Anterior cingulate cortex (tissue), 58 donors: ENCODE measurements at places on chromosomes 6 and 20.

DNA sequence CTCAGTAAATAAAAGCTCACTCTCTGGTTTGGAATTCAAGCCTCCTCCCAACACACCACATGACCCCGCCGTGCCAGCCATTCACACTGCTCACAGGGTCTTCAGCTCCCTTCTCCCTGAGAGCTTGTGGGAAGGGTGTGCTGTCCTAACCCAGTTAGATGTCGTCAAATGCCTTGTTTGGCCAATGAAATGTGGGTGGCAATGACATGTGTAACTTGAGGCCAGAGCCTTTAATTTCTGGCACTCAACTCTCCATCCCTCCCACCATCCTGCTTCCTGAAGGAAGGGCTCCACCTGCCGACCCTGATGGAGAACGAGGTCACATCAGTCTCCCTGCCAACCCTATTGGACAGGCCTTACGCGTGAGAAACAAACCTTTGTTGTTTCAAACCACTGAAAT is 224.5 kb upstream of the AGPAT4 start:
- DNase-seq, result no peak

- no peak for DNase-seq
These were observed at the start of gene FOXC1 for GRCh38 chr6:1609648-1610496. Gene FOXC1 (plus strand): TSS chr6:1609915. CDS start chr6:1610446, 531 bp downstream.

DNA sequence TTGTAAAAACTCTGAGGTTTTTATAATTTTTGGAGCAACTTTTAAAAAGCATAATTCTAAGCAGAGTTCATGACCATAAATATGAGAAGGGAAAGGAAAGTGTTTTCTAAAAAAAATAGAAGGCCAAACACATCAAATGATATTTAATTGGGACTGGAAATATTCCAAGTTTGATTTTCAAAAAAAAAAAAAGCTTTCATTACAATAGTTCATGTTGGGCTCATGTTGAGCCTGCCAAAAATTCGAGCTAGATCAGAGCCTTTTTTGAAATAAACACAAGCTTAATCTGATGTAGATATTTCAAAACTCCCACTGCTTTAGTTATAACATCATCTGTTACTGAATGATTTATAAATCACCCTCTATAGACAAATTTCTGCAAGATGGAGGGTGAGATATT is 163.4 kb upstream of the DEFB112 start:
- DNase-seq, result no peak

DNA sequence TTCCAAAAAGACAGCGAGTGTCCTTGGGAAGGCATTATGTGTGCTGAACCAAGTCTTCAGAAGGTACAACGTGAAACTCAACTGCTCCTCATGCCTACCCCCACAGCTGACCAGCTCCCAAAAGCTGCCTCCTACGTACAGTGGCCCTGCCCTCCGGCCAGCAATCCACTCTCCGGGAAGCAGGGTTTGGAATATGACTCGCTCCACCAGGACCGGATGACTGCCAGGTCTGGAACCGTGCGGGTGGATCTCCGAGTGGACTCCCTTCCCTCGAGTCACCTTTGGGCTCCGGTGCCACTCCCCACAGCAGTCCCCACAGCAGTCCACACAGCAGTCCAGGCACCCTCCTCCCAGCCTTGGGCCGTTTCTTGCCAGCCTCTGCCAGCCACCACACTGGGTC is 4.3 kb downstream of the ZBTB46 start:
- no peak for DNase-seq

- no peak for DNase-seq
These were observed 92.1 kb downstream of the FOXC1 start for GRCh38 chr6:1701668-1702353.

DNA sequence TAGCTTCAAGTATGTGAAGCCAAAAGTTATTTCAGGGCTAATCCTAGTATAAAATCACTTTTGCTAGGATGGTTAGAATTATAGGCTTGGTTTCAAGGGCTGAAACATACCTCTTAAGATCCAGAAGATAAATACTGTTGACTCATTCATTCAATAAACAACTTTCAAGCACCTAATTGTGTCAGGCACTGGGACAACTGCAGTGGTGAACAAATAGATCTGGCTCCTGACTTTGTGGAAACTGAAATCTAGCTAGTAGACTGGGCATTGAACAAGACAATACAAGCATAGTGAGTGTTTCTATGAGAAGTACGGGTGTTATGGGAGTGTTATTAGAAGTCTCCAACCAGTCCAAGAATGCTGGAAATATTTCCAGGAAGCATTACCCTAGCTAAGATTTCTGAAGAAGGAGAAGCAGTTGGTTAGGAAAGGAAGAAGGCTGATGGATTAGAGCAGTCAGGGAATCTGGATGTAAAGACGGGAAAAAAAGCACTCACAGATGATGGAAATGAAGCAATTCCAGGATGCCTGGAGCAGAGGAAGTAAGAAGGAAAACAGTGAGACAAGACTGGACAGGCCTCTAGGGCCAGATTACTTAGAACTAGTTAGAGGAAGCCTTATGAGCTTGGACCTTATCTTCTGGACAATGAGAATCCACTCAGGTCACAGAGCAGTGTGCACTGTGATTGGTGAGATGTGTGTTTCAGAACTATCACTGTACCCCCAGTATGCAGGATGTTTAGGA is 132.6 kb upstream of the RAB32 start:
- DNase-seq, result no peak

- no peak for DNase-seq
These were observed 658.4 kb downstream of the TBC1D32 start for GRCh38 chr6:120675886-120676285.

DNA sequence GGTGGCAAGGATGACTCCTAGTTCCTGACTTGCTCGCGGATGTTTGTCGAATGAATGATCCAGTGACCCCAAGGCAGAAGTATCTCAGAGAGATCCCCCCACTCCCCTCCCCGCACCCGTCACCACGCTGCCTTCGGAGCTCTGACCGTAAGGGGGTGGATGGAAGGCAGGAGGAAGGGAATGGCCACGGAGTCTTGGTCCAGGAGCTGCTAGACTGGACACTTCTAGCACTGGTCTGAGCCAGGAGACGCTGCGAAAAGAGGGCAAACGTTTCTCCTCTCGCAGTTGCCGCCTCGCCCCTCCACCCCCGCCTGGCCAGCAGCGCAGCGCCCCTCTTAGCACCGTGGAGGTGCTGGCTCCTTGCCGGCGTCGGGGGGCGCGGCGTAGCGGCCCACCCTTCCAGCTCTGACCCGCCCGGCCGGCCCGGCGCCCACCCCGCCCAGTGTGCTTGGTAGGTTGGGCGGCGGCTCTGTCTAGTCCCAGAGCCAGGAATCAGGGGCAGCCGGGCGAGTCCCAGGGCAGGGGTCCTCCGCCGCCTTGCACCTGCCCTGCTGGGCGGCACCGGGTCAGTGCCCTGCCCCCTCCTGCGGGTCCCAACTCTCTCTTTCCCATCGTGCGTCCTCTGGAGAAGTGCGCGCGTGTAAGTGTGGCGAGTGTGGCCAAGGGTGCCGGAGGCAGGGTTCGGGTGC is 2.4 kb upstream of the DBNDD2 start:
- DNase-seq, result no peak

- DNase-seq, result no peak
These were observed 77.5 kb upstream of the RIMS1 start for GRCh38 chr6:71808865-71809264.

GRCh38 chr20:48275286-48276020 is 490.2 kb upstream of the SULF2 start:
- DNase-seq, result no peak

DNA sequence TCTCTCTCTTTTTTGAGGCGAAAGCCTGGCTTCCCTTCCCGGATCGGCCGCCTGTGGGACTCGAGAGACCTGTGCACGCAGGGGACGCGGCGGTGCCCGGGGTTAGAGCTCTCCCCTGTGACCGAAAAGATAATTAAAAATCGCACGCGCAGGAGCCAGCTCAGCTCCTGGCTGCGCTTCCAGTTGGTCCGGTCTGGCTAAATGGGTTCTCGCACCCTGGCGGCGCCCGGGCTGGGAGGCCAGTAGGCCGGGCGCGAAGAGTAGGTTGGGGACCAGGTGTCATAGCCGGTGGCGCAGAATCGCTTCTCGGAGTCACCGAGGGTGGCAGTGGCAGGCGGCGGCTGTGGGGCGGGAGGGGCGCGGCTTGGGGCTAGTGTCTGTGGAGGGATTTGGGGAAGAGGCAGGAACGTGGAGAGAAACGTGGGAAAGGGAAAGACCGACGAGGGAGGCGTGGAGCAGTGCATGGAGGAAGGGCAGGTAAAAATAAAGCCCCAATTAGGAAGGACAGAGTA is 41.9 kb upstream of the SUPT3H start:
- no peak for DNase-seq

DNA sequence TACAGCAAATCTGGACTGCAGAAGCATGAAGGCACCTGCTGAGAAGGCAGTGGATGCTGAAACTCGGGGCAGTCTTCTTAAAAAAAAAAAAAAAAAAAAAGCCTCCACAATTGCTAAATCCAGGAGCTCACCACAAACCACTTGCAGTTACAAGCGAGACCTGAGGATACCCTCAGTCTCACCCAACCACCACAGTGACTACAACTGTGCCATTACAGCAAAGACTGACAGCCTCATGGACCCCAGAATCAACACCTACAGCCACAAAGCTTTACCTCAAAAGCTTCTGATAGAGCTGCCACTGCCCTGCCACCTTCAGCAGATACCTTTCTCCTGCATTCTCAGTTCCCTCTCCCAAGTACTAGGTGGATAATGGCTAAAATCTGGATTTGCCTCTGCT is 9.0 kb downstream of the COL21A1 start:
- no peak for DNase-seq

DNA sequence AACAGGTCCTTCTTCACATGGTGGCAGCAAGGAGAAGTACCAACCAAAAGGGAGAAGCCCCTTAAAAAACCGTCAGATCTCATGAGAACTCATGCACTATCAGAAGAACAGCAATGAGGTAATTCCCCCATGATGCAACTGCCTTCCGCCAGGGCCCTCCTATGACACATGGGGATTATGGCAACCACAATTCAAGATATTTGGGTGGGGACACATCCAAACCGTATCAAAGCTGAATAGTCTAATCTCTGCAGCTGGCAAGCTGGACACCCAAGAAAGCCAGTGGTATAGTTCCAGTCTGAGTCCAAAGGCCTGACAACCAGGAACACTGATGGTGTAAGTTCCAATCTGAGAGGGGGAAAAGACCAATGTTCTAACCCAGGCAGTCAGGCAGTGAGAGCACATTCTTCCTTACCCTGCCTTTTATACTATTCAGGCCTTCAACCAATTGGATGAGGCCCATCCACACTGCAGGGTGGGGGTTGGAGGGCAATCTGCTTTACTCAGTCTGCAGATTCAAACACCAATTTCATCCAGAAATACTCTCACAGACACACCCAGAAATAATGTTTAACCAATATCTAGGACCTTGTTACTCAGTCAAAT is 17.9 kb upstream of the CNKSR3 start:
- DNase-seq, result no peak

DNA sequence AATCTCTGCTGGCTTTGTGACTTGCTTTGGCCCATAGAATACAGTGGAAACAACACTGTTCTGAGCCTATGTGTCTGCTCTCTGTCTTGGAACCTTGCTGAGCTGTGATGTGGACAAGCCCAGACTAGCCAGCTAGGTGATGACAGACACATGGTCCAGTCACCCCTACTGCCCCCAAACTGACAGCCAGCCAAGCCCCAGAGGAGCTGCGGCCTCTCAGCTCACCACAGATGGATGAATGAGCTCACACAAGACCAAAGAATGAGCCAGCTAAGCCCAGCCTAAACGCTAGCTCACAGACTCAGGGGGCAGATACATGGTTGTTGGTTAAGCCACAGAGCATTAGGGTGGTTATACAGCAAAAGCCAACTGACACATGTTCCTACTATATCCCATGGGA is 4.1 kb downstream of the AARS2 start:
- no peak for DNase-seq

- no peak for DNase-seq
These were observed 66.0 kb downstream of the HS3ST5 start for GRCh38 chr6:114276783-114277182.

DNA sequence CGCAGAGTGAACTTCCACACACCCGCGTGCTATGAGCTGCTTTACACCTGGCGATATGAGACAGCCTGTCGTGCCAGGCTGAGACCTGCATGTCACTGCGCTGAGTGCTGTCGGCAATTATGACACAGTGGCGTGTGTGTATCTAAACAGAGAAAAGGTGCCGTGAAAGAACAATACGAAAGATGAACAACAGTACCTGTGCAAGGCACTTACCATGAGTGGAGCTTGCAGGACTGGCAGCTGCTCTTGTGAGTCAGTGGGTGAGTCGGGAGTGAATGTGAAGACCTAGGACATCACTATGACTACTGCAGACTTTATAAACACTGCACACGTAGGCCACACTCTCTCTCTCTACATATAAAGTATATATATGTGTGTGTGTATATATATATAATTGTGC is 68.5 kb upstream of the DUSP22 start:
- DNase-seq, result no peak

DNA sequence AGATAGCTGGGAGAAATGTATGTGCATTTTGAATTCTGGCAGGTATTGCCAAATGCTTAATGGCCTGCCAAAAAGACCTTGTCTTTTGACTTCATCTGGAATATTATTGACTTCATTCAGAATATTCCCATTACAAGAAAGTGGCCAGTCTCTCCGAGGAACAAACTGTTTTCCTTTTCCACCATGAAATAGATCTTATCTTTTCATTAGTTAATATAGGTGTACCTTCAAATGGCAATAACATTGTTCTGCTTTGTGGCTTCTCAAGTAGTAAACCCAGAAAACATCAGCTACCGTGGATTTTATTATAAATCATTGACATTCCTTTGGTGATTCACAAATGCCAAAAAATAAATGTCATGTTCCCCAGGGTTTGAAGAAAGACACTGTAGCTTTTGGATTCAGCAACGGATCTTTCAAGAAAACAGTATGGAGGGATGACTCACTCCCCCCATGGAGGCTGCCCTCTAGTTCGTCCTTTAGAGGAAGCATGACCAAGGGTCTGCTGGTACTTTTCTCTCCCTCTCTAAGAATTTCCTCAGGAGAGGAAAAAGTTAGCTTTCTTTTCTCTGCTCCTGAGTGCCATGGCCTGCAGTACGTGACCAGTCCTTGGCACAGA is 1.1 kb upstream of the RNF182 start:
- DNase-seq, result no peak

- no peak for DNase-seq
These were observed 246.2 kb upstream of the NRSN1 start for GRCh38 chr6:23879816-23880215.

DNA sequence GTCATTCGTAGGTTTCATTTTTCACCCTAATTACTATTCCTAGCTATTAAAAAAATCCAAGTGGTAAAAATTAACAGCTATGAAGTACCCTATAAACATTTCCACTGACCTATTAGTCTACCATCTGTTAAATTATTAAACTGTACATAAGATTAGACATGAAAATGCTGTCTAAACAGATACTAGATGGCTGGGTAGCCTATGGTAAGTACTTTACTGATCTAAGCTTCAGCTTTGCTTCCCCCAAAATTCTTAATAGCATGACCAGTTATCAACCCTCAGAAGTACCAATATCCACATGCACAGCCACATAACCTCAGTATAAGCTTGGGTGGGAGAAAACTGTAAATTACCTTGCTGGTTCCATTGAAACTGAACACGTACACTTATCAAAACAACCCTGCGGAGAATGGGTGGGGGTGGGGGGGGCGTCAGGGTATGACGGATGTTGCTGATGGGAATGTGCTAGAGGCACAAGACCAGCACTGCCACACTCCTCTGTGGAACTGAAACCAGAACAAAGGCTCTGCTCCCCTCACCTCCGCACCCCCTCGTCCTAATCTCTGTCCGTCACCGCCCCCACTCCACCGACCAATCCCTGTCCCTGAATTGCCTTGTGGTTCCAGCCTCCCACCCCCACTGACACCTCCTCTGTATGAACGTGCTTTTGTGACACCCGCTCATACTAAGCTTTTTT is 45.3 kb downstream of the B4GALT5 start:
- DNase-seq, result no peak

- no peak for DNase-seq
These were observed 130.1 kb upstream of the TNFAIP3 start for GRCh38 chr6:137736911-137737310.
